ENCODE measurements at places on chromosomes 2 and 18. TPM values are rescaled to one million over a fixed set of nuclear protein-coding genes. Genes with fewer than 3 reads are reported as not detected.

DNA sequence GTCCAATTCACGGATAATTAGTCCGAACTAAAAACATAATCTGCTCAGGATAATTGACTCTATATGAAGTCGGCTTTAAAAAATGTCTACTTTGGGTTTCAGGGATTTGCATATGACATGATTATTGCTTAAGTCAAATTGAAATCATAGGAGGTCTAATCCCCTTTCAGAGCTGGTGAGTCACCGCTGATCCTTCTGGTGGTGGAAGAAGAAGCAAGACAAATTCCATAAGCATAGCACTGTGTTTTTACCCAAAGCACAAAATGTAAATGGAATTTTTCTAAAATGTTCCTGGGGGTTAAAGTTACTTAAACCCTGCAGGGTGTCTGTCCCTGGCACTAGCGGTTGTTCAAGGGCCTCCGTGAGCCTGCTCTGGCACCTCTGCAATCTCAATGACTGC, 460.2 kb downstream of the LRATD1 start:
- peak; percentile 36 for DNase-seq

RGPD4 gene
- total RNA-seq = 0.14 TPM

- no peak for DNase-seq
Measured at GRCh38 chr2:187612857-187613256, 58.6 kb upstream of the TFPI start.

- DNase-seq = peak; percentile 9
Measured at GRCh38 chr2:201733544-201733943, 35.1 kb upstream of the MPP4 start.

DNA sequence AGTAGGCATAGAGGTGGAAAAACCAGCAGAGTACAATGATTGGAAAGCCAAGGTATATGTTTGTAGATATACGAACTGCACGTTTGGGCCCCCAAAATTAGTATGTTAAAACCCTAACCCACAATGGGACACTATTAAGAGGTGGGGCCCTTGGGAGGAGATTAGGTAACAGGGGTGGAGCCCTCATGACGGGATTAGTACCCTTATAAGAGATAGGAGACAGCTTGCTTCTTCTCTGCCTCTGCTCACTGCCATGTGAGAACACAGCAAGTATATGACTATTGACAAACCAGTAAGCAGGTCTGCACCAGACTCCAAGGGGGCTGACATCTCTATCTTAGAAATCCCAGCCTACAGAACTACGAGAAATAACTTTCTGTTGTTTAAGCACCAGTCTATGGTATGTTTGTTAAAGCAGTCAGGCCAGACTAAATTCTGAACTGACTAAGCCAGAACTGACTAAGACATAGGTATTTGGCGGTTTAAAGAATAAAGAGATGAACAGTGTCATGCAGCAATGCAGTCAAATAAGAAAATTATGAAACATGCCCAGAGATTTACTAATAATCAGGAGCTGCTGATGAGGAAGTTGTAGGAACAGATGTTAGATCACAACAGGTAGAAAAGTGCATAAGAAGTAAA, 182.9 kb downstream of the DYM start:
- peak; percentile 2 for DNase-seq

METTL21A gene
- total RNA-seq = 13.5 TPM

GRCh38 chr2:170235860-170236679, 58.1 kb downstream of the MYO3B start:
- DNase-seq = peak; percentile 70

SEMA4C gene
- total RNA-seq = 16.3 TPM

DNA sequence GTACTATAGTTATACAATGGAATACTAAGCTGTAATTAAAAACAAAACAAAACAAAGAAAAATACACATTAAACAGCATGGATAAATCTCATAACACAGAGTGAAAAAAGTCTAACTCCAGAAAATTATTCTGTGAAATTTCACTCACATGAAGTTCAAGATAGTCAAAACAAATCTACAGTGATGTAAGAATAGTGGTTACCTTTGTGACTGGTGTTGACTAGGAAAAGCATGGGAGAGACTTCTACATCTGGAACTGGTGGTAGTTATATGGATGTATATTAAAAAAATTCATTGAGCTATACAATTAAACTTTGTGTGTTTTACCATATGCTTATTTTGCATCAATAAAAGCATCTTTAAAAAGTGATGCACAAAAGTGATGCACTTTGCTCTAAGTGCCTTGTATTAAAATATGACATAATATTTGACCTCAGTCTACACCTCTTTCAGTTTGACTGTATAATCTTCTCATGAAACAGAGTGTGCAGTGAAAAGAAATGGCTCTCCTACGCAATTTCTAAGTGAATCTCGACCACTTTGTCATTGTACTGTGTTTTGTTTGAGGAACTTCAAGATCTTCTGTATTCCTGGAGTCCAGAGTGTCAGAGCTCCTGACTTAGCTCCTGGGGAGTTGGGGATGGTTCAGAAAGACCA, 28.0 kb downstream of the STAT4 start:
- DNase-seq = no peak

- DNase-seq = no peak
Measured at GRCh38 chr2:64391424-64391823, 62.5 kb upstream of the LGALSL start.

DNA sequence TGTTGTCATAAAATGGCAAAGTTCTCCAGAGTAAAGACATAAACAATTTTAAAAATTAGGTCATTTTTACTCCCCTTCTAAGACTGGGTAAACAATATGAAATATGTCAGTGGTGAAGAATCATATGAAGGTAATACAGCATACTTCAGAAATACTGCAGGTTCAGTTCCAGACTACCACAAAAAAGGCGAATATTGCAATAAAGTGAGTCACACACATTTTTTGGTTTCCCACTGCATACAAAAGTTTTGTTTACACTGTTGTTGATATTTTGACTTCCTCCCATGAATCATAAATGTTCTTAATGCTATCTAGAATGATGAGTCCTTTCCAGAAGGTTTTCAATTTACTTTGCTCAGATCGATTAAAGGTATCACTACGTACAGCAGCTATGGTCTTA, 73.5 kb downstream of the SMC6 start:
- peak; percentile 14 for DNase-seq

- DNase-seq = no peak
Measured at GRCh38 chr2:54965425-54965824, 84.8 kb downstream of the RTN4 start.

- no peak for DNase-seq
Measured at GRCh38 chr2:213189001-213189899, 37.8 kb upstream of the IKZF2 start.

C2orf80 gene
- not detected for total RNA-seq

- no peak for DNase-seq
Measured at GRCh38 chr18:61572871-61573270, 239.6 kb downstream of the CDH20 start.

SCYGR4 gene
- total RNA-seq = not detected

CTDSP1 gene
- 72.3 TPM for total RNA-seq

TGFBRAP1 gene
- total RNA-seq = 16.8 TPM

GRCh38 chr2:15919716-15920434, 20.5 kb upstream of the MYCN start:
- DNase-seq = peak; percentile 36

DNA sequence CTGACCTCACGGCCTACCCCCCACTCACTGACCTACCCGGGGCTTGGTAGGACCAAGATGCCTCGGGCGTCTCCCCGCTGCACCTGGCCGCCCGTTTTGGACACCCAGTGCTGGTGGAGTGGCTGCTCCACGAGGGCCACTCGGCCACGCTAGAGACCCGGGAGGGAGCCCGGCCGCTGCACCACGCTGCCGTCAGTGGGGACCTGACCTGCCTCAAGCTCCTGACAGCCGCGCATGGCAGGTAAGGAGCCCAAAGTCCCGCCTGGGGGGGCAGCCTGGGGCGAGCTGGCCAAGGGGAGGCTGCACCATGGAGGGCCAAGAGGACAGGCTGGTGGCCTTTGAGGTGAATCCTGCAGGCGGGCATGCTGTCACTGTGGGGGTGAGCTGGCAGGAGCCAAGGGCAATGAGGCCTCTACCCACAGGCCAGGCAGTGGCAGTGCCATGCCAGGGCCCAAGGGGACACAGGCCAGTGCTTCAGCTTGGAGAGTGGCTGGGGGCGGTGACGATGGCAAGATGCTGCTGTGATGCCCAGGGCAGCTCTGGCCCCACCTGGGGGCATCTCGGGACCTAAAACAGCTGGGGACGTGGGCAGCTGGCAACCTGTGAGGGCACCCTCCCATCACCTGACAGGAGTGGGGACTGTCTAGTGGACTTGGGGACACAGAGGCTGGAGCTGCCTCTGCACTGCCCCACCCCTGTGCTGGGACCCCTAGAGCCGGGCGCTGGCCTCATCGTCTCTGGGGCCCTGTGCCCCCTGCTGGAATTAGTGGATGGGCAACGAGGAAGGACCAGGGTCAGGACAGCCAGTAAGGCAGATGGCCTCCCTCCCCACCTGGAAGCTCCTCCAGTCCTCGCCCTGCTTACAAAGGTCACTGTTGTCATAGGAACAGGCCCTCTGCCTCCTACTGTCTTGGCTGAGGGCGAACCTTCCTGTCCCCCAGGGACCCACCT, 2.0 kb downstream of the ESPNL start:
- DNase-seq = no peak

NEUROD1 gene
- not detected for total RNA-seq

GRCh38 chr18:74898965-74899364, 301.3 kb downstream of the ZNF407 start:
- DNase-seq = peak; percentile 75

GRCh38 chr2:53777134-53777533, 9.5 kb downstream of the CHAC2 start:
- no peak for DNase-seq

STARD6 gene
- total RNA-seq = not detected

DNA sequence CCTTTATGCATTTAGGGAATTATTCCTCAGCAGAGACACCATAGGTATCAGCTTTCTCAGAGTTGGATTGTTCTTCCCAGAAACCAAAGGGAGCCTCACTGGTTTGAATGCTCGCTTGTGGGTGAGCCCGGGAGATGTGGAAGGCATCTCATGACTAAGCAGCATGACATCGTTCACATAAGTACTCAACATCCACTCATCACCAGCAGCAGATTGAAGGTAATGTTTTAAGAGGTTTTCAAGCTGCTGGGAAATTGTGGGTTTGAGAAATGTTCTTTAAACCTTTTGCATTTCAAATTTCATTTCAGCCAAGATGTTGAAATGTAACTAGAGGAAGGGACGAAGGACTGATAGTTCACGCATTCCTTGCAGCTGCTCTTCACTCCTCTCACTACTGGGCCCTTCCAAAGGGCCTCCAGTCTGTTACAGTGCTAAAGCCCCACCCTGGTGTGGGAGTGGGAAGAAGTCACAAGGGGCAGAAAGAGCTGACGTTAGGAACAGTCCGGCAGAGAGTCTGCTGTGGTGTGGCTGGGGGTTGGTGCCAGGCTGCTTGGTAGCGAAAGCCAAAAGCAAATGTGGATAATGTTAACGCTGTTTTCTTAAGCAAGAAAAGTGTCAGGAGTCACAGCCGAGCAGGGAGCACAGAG, 324.5 kb upstream of the EPHA4 start:
- DNase-seq = no peak

DNA sequence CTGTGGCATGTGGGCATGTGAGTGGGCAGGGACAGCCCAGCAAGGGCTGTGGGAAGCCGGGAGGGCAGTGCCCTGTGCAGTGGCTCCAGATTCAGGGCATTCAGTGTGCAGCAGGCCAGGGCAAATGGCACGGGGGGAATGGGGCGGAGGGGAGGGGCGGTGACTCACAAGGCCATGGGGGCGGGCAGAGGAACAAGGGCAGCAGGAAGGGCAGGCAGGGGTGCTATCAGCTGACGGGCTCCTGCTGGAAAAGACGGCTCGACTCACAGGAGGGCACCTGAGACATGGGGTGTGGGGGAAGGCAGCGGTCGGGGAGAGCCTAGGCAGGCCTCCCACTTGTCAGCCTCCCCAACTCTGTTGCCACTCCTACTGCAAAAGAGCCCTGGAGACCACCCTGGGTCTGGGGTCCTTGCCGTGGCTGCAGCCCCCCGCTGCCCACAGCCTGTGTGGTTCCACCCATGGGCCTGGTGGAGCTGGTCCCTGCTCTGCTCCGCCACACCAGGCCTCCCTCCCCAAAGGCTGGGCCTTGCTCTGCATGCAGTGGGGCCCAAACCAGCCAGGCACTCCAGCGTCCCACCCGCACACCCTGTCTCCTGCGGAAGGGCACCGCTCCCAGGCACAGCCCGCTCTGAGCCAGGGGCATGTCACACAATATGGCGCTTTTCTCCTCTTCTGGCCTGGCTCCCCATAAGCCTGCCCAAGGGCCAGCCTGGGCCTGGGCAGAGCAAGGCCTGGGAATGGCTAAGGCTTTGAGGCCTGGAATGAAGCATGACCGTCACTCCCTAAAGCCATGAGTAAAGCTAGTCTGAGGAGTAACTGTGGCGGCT, 25.9 kb downstream of the HS6ST1 start:
- DNase-seq = peak; percentile 36

CFC1 gene
- total RNA-seq = not detected

TSHZ1 gene
- 9.7 TPM for total RNA-seq

ADNP2 gene
- total RNA-seq = 19.6 TPM

- no peak for DNase-seq
Measured at GRCh38 chr2:162006337-162006736, 67.7 kb downstream of the DPP4 start.

- DNase-seq = no peak
Measured at GRCh38 chr2:109525836-109526235, 87.9 kb downstream of the SEPTIN10 start.

- no peak for DNase-seq
Measured at GRCh38 chr2:223647258-223647952, 45.2 kb upstream of the SCG2 start.

TMEM163 gene
- not detected for total RNA-seq

- DNase-seq = no peak
Measured at GRCh38 chr2:96888072-96889011, 18.5 kb upstream of the SEMA4C start.

FAP gene
- 8.7 TPM for total RNA-seq

DNA sequence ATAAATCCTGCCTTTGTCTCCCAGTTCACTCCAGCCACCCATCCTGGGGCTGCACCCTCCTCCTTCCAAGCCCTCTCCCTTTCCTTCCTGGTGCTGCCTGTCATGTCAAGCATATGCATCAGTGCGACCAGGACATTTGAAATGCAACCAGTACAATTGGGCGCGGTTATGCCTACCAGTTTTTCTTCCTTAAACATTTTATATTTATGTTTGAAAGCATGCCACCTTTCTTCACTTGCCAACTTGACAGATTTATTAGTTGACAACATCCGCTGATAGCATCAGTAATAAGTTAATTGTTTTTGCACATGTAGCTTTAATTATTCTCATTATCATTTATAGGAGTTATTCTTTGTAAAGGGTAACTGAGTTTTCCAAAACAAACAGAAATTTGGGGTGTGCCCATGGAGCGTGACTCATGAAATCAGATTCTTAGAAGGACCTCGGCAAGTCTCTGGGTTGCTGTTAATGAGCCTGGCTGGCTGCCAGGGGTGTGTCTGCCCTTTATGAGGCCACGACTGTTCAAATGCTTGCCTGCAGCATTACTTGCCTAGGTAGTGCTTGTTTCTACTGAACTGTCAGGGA, 32.8 kb upstream of the IL1B start:
- peak; percentile 99 for DNase-seq

GRCh38 chr2:189782221-189782671, 1.9 kb downstream of the ORMDL1 start:
- peak; percentile 41 for DNase-seq

All from MCF 10A (cell line).